ENCODE measurements at places on chromosomes 6 and 20.

GRCh38 chr20:60242836-60243505 is 284.7 kb downstream of the CDH26 start:
- DNase-seq: no peak

GRCh38 chr20:35854713-35855348 is 83.0 kb downstream of the PHF20 start:
- DNase-seq: no peak

- DNase-seq: no peak
Observed at GRCh38 chr6:68575765-68576439, 59.2 kb upstream of the ADGRB3 start.

GRCh38 chr20:50223039-50224005 is 32.7 kb downstream of the CEBPB start:
- no peak for DNase-seq

GRCh38 chr6:129209355-129209754 is 326.4 kb downstream of the LAMA2 start:
- DNase-seq: no peak

DNA sequence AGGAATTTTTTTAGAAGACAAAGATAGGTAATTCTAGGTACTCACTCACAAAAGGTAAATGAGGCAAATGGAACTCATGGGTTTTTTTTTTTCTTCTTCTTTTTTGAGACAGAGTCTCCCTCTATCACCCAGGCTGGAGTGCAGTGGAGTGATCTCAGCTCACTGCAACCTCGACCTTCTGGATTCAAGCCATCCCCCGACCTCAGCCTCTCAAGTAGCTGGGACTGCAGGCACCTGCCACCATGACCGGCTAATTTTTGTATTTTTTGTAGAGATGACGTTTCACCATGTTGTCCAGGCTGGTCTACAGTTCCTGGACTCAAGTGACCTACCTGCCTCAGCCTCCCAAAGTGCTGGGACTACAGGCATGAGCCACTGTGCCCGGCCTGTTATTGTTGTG is 126.1 kb downstream of the LRRC1 start:
- no peak for DNase-seq

- DNase-seq: no peak
Observed at GRCh38 chr6:48597951-48598350, 487.0 kb upstream of the PTCHD4 start.

DNA sequence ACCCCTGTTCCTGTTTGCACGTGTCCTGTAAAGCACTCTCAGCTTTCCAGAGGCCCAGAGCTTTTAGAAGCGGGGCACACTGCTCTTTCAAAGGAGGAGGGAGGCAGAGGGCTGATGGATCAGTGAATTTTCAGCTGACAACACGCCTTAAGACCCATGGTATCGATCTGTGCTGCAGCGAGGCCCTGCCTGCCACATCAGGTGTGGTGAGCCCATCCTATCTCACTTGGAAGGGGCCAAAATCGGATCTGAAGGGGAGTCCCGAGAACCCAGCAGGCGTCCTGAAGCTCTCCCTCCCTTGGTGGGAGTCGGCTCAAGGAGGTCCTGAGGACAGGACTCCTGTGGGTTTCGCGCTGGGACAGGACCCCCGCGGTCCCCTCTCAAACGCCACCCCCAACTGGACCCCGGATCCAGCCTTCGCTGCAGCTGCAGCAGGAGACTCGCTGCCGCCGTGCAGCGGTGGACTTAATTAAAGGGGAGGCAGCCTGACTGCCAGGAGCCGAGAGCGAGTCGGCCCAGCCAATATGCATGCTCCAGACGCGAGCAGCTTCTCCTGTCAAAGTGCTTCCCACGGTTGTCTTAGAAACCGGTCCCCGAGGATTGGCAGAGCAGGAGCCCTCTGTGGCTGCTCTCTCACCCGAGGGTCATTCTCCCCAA is 580.0 kb upstream of the ZNF337 start:
- no peak for DNase-seq

DNA sequence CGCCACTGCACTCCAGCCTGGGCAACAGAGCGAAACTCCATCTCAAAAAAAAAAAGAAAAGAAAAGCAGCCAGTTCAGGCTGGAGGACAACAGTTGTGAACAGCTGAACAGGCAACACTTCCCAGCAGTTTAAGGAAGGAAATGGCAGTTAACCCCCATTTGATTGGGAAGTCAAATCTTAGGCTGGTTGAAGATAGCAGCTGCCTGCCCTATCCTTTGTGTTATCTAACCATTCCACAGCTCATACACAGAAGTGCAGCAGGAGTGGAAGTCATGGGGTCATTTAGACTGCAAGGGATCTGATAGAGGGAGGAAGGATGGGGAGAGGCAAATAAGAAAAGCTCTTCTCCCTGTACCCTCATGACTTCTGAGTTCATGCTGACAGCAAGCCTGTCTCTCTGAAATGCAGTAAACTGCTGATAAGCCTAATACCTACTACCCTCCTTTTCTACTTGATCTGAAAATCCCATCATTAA is 35.3 kb downstream of the KCTD20 start:
- no peak for DNase-seq

GRCh38 chr6:25553502-25553901 is 98.5 kb upstream of the SCGN start:
- DNase-seq: no peak

DNA sequence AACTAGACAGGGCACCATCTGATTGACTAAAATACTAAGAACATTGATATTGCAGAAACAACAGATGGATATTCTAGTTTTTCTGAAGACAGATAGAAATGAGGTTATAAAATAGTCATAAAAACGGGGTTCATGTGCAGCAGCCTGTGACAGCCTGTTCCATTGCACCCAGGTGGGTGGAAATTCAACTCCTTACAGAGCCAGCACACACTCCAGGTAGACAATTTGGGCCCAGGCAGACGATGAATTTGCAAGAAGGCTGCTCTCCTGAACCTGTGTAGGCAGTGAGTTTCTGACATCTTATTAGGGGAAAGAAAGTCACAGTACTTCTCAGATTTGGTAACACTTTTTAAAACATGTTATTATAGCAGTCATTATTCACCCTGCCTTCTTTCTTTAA is 414.1 kb downstream of the PHF3 start:
- no peak for DNase-seq

DNA sequence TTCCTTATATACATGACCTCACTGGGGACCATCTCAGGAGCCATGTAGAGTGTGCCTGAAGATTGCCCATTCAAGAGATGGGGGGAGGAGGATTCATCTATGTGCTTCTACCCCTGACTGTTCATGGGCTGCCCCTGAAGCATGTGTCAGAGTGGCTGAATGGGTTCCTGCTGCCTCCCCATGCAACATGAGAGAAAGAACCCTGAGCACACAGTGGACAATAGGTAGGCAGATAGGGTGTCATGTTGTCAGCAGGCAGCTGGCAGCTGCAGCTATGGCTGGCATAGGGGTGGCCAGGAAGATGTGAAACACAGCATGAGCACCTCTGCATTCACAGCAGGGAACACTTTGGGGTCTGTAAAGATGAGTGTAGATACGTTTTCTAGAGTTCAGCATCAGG is 208.4 kb upstream of the CNR1 start:
- no peak for DNase-seq

GRCh38 chr6:106359959-106360409 is 533 bp upstream of the CRYBG1 start:
- no peak for DNase-seq

GRCh38 chr6:73079611-73079955 is 145.7 kb downstream of the KHDC1L start:
- no peak for DNase-seq

- DNase-seq: no peak
Observed at GRCh38 chr20:32158943-32159660, 48.4 kb downstream of the PLAGL2 start.

DNA sequence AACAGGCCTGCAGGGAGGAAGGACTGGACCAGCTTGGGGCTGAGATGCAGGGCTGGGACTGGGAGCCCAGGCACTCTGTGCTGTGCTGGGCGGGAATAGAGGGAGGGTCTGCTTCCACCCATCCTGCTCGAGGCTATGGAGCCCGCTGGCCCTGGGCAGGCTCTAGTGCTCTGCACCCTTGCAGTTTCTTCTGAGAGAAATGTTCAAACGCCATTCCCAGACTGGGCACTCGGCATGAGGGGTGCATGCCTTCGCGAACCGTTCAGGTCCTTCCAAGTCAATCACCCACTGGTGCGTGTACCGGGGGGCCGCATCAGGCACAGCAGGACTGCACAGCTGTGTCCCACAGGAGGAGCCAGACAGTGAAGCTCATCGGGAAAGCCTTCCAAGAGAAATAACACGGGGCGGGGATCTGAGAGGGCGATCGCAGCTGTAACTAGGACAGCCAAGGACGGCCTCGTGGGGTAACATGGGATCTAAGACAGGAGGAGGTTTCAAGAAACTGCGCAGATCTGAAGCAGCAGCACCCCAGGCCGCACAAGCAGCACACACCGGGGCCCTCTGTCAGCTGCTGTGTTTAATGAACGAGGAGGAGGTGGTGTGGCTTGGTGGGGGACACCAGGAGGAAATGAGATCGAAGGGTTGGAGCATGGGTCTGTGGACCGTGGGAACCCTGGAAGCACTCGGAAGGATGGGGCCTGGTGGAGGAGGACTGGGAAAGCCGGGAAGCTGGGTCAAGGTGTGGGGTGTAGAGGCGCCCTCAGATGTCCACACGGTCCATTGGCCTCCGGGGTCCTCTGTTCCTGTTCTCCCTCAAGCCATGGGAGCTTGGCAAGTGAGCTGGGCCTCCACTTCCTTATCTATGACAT is 26.1 kb upstream of the PYGB start:
- no peak for DNase-seq

- DNase-seq: no peak
Observed at GRCh38 chr6:82246802-82247504, 591 bp downstream of the IBTK start.

- DNase-seq: no peak
Observed at GRCh38 chr6:98287876-98288275, 546.5 kb upstream of the POU3F2 start.

DNA sequence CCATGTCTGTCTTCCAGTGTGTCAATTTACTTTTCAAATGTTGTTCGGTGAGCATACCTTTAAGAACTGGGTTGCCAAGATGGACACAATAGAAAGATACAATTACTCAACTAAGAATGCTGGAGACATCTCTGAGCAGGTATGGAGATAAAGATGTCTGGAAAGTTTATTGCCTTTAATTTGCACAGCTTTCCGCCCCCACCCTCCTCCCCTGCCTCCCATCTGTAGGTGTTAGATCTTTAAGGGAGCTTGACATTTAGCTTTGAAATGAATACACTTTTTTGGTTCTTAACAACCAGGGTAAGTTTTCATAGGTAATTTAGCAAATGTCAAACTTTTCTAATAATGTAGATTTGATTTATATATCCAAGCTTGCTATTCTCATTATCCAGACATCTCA is 104.4 kb downstream of the BTBD3 start:
- no peak for DNase-seq

DNA sequence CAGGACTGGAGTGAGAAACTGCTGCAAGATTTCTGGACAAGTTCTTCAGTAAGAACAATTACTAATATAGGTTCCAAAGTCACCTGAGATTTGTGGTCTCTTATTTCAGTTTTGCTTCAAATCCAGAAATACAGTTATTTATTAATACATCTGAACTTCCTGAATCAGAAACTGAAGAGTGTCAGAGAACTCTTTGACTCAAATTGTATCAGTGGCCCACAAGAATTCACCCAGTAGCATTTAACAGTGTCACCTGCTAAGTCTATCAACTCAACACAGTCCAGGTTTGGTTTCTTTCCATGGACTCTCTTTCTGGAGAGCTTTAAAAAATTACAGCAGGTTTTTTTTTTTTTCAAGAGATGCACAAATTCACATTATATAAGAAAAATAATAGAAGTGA is 18.8 kb upstream of the NHSL1 start:
- no peak for DNase-seq

GRCh38 chr6:100257793-100258395 is 206.8 kb downstream of the SIM1 start:
- no peak for DNase-seq

DNA sequence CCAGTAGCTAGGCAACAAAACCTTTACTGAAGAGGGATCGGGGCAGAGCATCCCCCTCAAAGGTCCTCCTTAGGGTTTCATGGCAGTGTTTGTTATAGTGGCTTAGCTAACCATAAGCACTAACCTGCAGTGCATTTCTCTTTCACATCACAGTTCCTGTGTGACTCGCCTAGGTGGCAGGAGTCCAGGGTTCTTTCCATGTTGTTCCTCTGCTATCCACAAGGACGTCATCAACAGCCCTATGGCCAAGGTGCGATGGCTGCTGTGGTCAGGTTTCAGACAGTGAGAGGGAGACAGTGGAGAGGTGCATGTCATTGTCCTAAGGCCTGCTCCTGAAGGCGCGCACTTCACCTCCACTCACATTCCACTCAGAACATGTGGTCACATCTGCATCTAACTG is 38.8 kb upstream of the FOXA2 start:
- no peak for DNase-seq

DNA sequence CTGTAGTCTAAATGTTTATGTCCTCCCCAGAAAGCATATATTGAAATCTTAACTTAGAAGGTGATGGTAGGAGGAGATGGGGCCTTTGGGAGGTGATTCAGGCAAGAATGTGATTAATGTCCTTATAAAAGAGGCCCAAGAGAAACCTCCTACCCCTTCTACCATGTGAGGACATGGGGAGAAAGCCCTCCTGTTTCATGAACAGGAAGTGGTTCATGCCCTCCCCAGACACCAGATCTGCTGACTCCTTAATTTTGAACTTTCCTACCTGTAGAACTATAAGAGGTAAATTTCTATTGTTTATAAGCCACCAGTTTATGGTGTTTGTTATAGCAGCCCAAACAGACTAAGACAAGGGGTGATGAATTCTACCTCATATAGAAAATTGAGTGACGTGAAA is 8.7 kb upstream of the ECT2L start:
- no peak for DNase-seq

GRCh38 chr6:42292004-42292740 is 74.5 kb upstream of the MRPS10 start:
- DNase-seq: no peak

DNA sequence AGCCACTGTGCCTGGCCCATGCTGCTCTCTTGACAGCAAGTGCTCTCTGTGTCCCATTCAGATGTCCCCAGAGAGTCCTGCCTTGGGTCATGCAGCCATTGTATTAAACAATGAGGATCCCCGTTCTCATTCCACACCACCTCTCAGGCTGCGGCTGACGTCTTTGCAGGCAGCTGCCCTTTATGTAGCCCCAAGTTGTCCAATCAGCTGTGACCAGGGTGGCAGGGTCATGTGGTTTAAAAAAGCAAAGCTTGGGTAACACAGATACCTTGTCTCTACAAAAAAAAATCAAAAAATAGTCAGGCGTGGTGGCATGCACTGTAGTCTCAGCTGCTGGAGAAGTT is 13.2 kb downstream of the GCNT2 start:
- no peak for DNase-seq

- no peak for DNase-seq
Observed at GRCh38 chr6:54970337-54970736, 123.8 kb downstream of the FAM83B start.

- no peak for DNase-seq
Observed at GRCh38 chr20:25276533-25277050, 28.7 kb downstream of the PYGB start.

DNA sequence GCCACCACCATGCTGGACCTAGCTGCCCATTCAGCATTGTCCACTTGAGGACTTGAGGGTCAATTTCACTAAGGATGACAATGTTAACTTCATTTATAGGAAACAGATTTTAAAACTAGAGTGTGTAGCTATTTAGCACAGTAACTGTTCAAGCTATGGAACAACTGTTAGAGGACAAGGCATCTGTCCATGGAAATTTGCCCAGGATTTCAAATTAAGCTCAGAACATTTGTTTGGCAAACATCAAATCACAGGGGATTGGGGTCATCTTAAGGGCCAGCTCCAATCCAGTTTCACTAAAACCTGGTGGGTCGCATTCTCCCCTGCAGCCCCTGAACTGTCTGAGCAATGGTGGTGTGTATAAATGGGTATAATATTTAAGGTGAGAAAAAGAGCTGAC is 35.1 kb downstream of the PM20D2 start:
- no peak for DNase-seq

GRCh38 chr6:134626086-134626485 is 308.2 kb upstream of the SGK1 start:
- no peak for DNase-seq

All from stimulated activated CD8-positive, alpha-beta memory T cell treated with anti-CD3 and anti-CD28 coated beads, Interleukin-7, amount 100 ng/mL, for 1 hour (primary cell).